ENCODE measurements at places on chromosomes 4 and X.

DNA sequence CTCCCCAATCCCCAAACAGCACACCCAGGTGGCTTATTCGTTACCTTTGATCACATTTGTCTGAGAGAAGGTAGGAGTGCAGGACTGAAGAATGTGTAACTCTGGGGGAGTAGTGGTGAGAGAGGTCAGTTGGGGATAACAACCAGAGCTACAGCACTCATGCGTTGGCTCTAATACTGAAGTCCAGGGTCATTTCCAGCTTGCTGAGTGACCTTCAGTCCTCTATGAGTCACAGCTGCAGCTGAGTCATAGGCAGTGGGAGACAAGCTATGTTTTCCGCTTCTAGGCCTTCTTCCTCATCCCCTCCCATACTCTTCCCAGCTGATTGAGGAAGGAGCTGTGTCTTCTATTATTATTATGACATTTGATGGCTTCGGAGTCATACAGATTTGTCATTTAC, 31.6 kb upstream of the CT47C1 start:
- DNase-seq, result peak; percentile 82

- no peak for DNase-seq
Observed at GRCh38 chrX:102546828-102547493, 30.4 kb upstream of the TMSB15A start.

GRCh38 chrX:155246748-155247147, 17.5 kb downstream of the RAB39B start:
- DNase-seq, result no peak

DNA sequence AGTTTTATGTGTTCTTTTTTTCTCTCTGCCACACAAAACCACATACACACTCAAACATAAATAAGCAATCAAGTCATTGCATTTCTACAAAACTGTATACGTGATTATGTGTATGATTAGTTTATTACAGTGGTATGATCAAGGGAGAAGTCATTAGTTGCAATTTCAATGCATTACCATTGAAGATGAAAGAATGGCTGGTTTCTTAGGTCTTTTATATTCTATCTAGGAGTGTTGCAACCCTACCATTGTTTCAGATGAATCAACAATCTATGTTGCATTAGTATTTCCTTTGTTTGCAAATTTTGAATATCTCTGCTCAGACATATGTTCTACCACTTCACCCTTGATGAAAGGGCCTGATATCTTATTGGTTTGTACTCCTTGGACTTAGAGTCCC, 6.8 kb downstream of the ANXA3 start:
- no peak for DNase-seq

GRCh38 chr4:25535278-25535677, 120.4 kb upstream of the SLC34A2 start:
- DNase-seq, result no peak

DNA sequence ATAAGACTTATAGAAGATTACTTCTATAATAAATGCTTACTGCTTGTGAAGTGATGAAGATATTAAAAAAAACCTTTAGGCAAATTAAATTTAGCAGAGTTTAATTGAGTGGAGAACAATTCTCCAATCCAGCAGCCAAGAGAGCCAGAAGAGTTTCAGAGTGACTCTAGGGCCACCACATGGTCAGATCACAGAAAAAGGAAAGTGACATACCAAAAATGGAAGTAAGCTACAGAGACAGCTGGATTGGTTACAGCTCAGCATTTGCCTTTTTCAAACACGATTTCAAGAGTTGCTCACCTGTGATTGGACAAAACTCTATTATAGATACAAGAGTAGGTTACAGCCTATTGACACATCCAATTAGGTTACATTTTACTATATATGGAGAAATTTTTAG, 79.0 kb upstream of the TRAM1L1 start:
- DNase-seq, result no peak

GRCh38 chr4:8860096-8860891, 11.3 kb downstream of the HMX1 start:
- DNase-seq, result no peak

DNA sequence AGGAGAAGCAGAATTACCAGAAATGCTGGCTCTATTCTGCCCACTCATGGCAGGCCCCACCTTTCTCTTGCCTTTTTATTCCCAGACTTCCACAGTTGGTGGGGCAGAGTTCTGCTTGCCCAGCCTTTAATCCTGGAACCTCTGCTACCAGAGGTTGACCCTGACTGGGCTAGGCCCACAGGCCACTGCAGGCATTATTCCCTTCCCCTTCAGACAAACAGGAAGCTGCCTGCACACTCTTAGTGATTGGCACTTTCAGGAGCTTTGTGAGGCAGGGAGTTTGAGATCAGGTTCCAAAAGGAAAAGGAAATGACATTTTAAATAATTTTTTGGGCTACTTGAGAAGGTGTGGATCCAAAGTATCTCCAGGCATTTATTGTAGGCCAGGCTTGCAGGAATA, 18.8 kb downstream of the MSN start:
- DNase-seq, result no peak

DNA sequence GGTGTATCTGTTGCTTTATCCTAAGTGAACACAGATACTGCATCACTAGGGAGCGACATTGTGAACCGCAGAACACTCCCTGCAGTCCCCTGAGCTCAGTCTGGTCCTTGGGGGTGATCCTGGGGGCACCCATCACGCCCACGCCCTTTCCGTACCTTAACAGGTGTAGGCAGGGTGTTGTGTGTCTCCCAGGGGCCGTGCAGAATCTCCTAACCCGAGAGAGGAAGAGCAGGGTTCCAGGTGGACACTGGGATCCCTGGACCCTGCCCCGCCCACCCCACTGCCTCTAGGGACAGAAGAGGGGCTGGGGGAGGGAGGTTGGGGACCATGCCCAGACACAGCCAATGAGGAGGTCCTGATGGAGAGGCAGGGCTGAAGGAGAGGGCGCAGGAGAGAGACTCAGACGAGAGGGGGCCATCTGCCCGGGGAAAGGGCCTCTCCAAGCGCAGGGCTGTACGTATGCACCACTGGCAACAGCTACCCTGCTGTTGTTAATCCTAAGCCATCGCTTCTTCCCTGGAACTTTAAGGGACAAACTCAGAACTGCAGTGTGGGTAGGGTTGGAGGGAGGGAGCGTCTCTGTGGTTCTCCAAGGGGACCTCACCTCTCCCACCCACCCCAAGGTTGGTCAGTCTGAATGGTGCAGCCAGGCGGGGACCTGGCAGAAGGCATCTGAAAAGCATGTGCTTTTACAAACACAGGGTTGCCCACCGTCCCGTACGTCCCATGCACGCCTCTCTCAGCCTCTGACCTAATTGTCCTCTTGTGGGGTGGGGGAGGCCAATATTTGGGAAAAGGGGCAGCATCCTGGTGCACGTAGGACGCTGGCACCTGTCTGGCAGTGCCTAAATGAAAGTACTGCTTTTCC, 2.5 kb downstream of the P2RY8 start:
- DNase-seq, result no peak

- DNase-seq, result no peak
Observed at GRCh38 chrX:2640436-2641150, 50.5 kb upstream of the CD99 start.

DNA sequence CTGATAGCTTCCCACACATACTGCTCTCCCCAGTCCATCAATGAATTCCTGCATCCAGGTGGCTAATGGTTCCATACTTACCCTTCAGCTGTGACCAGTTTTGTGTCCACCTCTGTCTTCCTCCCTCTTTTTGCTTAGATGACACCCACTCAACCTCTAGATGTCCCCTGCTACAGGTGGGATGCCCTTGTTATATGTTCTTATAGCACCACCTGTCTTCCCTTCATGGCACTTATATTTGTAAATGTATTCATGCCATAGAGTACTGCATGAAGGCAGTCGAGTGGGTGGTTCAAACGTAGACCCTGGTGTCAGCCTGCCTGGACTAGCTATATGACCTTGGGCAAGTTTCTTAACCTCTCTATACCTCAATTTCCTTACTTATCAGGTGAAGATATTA, 6.5 kb upstream of the USP46 start:
- no peak for DNase-seq

GRCh38 chrX:135000516-135000915, 9.7 kb downstream of the SMIM10 start:
- no peak for DNase-seq

DNA sequence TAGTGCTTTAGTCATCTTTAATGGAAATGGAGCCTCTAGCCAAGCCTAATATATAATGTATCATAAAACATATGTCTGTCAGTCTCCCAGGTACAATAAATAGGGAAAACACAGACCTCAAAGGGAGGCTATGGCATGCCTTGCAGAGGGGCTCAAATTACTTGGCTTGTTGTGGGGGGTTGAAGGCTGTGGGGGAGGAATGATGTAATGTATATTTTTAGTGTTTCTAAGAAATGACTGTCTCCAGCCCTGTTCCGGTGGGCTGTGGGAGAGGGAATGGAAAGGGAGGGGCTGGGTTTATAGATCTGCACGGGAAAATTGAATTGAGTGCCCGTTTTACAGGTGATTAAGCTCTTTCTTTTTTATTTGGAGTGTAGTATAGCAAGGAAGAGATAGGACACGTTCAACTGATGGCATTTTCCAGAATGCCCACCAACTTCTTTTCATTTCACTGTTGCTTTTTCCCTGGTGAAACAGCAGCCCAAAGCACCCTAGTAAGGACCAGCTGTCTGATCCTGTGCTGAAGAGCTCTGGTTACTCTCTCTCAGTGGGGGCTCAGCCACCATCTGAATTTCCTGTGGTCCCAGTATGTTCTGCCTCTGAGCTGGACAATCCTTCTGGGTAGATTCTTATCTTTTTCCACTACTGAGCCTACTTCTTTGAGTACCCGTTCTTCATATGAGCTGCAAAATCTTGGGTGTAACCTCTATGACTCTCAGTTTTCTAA, 220.7 kb upstream of the CASK start:
- no peak for DNase-seq

DNA sequence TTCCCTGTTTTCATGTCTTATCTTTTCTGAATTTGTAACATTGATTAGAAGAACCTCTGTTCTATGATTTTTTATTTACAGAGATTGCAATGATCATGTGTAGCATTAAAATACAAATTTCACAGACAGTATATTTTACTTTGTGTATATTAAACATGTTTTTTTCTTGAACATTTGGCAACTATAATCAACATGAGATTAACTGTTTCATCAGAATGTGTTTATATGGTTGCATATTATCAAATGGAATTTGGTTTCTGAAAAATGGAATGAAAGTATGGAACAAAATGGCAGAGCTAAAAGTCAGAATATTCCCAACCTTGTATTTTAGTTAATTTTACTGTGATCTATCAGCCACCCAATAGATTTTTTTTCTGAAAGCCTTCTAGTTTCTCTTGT, 19.9 kb downstream of the ARSJ start:
- DNase-seq, result no peak

DNA sequence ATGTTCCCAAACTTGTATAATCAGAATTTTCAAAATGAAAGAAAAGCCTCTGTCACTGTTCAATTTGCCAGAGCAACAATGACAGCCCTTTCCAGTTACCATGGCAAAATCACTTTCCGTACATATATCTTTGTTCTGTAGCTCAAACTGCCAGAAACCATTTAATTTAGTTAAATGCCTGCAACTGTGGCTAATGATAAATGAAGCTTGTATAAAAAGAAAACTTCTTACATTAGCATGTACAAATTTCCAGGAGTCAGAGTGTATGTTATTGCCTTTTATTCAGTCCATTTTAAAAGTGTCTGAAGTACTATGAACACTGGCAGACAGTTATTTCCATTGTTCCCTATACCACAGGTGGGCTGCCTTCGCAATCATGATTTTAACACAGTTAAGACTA, 30.3 kb downstream of the ARAP2 start:
- DNase-seq, result no peak

GRCh38 chr4:41644915-41645295, 103.6 kb downstream of the PHOX2B start:
- no peak for DNase-seq

DNA sequence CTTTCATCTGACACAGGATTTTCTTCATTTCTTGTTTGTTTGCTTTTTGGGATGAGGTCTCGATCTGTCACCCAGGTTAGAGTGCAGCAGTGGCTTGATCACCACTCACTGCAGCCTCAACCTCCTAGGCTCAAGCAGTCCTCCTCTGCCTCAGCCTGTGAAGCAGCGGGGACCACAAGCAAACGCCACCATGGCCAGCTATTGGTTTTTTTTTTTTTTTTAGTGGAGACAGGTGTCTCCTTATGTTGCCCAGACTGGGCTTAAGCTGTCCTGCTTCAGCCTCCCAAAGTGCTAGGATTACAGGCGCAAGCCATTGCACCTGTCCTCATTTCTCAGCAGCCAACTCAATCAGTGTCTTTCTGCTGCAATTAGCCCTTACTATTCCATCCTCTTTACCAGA, 10.3 kb downstream of the SPRY1 start:
- DNase-seq, result no peak

GRCh38 chr4:102683881-102684609, 76.7 kb downstream of the MANBA start:
- no peak for DNase-seq

DNA sequence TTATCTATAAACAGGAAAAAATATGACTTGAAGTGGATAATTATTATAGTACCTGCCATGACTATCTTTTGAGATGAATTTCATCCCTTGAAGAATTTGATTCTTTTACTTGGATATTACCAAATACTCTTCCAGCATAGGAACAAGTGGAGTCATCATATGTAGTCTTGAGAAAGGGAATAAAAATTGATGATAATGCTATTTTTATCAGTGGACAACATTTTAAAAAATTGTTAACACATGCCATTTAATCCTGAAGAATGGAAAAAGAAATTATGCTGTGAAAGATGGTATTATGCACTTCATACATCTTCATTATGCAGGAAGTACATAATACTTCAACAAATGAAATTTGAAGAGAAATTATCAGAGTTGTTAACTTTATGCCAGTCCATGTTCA, 83.6 kb downstream of the ITIH6 start:
- no peak for DNase-seq

- DNase-seq, result peak; percentile 32
Observed at GRCh38 chr4:22129454-22130029, 181.0 kb upstream of the KCNIP4 start.

DNA sequence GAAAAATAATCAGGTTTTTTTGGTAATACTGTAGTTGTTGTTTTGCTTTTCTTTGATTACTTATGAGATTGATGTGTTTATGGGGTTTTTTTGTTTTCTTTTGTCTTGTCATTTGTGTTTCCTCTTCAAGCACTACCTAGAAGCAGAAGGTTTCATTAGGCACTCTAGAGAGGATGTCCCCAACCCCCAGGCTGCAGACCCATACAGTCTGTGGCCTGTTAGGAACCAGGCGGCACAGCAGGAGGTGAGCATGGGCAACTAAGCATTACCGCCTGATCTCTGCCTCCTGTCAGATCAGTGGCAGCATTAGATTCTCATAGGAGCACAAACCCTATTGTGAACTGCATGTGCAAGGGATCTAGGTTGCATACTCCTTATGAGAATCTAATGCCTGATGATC, 22.9 kb upstream of the NOCT start:
- DNase-seq, result no peak

- peak; percentile 66 for DNase-seq
Observed at GRCh38 chr4:185874516-185875230, 62.7 kb upstream of the SORBS2 start.

GRCh38 chr4:95701500-95702170, 138.3 kb upstream of the PDHA2 start:
- DNase-seq, result peak; percentile 58

- no peak for DNase-seq
Observed at GRCh38 chrX:19789782-19790181, 97.6 kb downstream of the SH3KBP1 start.
